ENCODE measurements at places on chromosomes 11 and 22. TPM values are rescaled to one million over a fixed set of nuclear protein-coding genes. Genes with fewer than 3 reads are reported as not detected.

Gene PKP3
- 373 TPM for total RNA-seq

Gene USH1C
- total RNA-seq, result not detected

Gene MYO18B
- under 0.01 TPM for total RNA-seq

Gene CARD18
- total RNA-seq, result 0.19 TPM

Gene MYOD1
- not detected for total RNA-seq

Gene SCGB1D1
- total RNA-seq, result not detected

Gene OR56A1
- not detected for total RNA-seq

Gene APOL4
- not detected for total RNA-seq

Gene CRYAB
- total RNA-seq, result 6.6 TPM

Gene CBX6
- total RNA-seq, result 14.4 TPM

Gene FXYD2
- total RNA-seq, result 1.2 TPM

Gene LDLRAD3
- total RNA-seq, result 8.4 TPM

Gene TMPRSS5
- not detected for total RNA-seq

Gene CCDC87
- under 0.01 TPM for total RNA-seq

Gene IFTAP
- 18.5 TPM for total RNA-seq

Gene FIBIN
- 0.46 TPM for total RNA-seq

Gene RASD2
- total RNA-seq, result under 0.01 TPM

Gene SYCE3
- total RNA-seq, result not detected

Gene LRRN4CL
- 0.08 TPM for total RNA-seq

Gene APOL5
- total RNA-seq, result not detected

Gene DLG2
- total RNA-seq, result 0.08 TPM

Measured in hair follicular keratinocyte (primary cell).